ENCODE measurements at places on chromosomes 3 and 15. TPM values are rescaled to one million over a fixed set of nuclear protein-coding genes. Genes with fewer than 3 reads are reported as not detected.

- DNase-seq, result no peak
Observed at GRCh38 chr3:108099244-108099643, 8.4 kb upstream of the CD47 start.

DNA sequence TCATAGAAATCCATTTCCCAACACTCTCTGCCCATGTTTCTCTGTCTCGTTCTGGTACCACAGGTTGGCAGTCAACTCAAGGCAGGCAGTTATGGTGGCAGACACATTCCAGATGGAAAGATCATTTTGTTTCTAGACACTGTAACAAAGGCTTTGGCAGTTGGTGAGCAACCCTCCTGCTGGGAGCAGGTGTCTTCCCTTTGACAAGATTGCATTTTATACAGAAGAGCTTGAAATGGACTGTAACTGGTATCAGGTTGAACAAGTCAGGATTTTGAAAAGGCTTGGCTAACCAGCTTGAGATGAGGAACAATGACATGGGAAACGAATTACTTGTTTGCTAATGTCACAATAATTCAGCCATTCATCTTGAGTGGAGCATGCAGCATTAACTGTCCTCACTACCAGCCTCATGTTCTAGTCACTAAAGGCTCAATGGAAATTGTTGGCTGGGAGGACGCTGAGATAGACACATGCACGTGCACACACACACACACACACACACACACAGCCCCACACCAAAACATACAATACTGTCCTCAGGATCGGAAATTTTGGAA, 170.0 kb downstream of the SEMA6D start:
- no peak for DNase-seq

The CFAP91 gene
- not detected for polyA plus RNA-seq

GRCh38 chr3:14120111-14120920, 4.4 kb downstream of the CHCHD4 start:
- DNase-seq, result no peak

GRCh38 chr3:127454051-127454450, 136.5 kb downstream of the TPRA1 start:
- no peak for DNase-seq

The ISLR gene
- polyA plus RNA-seq, result not detected

The CCR1 gene
- 55.5 TPM for polyA plus RNA-seq

Data from CD14-positive monocyte (primary cell).